ENCODE measurements at places on chromosomes 16 and 17.

GRCh38 chr16:1366712-1367299 lies 15.1 kb downstream of the GNPTG start:
- DNase-seq: no peak

DNA sequence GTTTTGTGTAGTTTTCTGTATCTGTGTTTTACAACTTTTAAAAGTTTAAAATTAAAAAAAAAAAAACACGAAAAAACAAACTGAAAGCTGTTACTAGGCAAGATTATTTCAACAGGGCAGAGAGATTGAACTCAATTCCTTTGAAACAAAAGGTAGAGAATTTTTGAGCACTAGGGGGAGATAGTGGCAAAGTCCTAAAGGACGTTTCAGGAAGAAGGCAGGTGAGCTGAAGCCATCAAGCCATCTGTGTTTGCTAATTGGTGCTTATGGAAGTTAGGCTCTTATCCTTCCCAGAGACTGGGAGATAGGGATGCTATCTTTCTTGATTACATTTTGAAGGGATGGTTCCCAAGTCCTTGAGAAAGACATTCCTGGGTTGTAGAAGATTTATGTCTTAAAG lies 70.6 kb upstream of the CLEC3A start:
- peak; percentile 39 for DNase-seq

- DNase-seq: peak; percentile 60
Measured at GRCh38 chr17:62064029-62064790, 868 bp downstream of the MED13 start.

DNA sequence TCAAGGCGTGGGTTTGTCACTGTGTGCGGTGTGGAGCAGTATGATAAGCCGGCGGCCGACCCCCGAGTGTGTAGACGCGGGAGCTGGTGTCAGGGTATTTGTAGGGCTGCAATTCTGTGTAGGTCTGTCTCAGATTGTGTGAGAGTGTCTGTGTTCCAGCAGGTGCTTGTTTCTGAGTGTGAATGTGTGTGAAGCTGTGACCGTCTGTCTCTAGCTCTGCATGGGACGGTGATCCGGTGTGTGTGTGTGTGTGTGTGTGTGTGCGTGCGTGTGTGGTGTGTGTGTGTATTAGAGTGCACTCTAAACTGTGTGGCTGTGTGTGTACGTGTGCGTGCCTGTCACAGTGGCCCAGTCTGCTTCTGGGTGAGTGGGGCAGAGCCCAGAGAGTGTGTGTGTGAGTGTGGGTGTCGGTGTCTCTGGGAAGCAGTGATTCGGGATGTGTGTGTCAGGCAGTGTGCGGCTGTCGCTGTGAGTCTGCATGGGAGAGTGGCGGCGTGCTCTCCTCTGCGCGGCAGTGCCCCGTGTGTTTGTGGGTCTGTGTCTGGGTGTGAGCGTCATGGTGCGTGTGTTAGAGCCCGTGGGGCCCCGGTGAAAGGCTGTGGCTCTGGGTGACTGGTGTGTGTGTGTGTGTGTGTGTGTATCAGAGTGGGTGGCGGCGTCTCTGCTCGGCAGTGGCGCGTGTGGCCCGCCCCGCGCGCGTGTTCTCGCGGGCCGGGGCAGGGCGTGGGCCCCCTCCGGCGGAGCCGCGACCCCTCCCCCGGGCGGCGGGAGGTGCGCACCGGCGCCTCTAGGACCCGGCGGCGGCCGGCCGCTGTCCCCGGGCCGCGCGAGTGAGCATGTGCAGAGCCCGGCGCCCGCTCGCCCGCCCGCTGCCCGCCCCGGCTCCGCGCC lies at the start of gene WSCD1:
WSCD1 (plus strand) TSS at position 841 of the 891 bp plus-strand sequence. CDS start 10,280 bp downstream, outside the sequence.
- peak; percentile 54 for DNase-seq

DNA sequence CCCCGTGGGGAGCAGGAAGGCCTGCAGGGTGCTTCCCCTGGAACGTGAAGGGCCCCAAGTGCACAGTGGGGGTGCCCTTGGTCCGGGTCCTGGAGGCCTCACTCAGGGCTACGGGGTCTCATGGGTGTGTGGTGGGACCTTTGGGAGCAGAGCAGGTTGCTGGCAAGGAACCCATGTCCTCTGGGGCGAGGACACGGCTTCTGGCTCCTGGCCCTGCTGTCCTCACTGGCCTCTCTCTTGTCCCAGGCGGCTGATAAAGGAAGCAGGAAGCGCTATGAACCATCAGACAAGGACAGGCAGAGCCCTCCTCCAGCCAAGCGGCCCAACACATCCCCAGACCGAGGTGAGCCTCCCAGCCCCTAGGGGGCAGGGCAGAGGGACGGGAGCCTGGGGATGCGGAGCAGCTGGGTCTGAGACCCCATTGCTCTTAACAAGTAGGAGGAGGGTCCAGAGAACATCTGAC lies 9.8 kb upstream of the IL17C start:
- peak; percentile 53 for DNase-seq

DNA sequence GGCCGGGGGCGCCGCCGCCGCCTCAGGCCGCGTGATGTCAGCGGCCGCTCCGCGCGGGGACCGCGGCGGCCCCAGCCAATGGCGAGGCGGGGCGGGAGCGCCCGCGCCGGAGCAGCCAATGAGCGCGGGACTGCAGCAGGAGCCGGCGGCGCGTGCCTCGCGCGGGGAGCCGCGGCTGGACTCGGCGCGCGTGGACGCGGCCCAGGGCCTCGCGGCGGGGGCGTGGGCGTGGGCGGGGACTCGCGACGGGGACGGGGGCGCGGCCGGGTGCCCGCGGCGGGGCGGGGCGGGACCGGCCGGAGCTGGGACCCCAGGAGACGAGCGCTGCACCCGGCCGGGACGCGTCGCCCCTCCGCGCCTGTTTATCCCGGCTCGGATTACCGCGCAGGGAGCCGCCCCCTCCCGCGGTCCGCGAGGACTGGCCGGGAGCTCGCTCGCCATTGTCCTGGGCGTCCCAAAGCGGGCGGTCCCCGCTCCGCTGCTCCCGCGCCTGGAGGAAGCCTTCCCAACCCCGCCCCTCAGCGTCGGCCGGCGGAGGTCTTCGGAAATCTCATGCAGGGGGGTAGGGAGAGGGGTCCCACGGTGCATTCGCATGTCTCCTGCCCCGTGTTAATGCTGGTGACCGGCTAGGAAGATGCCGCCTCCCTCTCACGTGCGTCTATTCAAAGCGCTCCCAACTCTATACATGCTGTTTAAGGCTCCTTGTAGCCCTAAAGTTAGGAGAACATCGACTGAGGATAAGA lies at the start of gene RNF157:
RNF157 (minus strand) TSS at position 33 of the 743 bp plus-strand sequence. CDS start 253 bp downstream, outside the sequence.
- peak; percentile 57 for DNase-seq

- DNase-seq: no peak
Measured at GRCh38 chr16:83989300-83989699, 21.3 kb downstream of the NECAB2 start.

DNA sequence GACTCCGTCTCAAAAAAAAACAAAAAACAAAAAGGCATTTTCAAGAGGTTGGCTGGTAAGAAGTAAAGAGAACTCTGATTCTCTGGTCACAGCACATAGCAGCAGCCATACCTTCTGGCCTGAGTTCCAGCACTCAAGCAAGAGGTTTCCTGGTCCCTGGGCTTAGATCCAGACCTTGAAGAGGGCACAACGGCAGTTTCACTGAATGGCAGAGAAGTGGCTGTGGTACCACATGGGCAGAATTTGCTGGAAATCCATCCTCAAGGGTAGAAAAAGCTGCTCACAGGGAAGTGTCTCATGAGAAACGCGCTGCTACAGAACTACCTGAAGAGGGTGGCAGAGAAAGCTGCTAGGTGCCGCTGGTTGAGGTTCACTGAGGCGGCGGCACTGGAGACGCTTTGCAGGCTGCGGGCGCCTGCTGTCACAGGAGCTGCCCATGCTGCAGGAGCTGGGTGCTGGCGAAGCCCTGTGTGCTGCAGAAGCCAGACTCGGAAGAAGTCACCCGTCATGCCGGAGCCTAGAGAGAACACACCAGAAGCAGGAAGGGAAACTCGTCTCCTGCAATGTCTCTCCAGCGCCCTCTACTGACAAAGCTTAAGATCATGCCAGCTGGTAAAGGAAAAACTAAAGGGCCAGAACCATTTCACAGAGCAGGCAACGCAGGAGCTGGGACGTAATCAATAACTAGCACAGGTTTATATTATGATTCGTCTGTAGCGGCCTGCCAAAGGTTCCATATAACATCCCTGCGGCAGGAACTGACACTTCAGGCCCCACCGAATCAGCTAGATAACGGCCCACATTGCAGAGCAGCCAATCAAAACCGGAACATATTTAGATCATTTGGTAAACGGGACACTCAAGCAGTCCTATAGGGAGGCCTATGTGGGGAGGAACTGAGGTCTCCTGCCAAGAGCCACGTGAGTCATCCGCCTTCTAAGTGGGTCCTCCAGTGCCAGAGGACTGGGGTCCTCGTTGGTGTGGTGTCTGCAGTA lies 5.4 kb upstream of the ZNF213 start:
- DNase-seq: peak; percentile 88

DNA sequence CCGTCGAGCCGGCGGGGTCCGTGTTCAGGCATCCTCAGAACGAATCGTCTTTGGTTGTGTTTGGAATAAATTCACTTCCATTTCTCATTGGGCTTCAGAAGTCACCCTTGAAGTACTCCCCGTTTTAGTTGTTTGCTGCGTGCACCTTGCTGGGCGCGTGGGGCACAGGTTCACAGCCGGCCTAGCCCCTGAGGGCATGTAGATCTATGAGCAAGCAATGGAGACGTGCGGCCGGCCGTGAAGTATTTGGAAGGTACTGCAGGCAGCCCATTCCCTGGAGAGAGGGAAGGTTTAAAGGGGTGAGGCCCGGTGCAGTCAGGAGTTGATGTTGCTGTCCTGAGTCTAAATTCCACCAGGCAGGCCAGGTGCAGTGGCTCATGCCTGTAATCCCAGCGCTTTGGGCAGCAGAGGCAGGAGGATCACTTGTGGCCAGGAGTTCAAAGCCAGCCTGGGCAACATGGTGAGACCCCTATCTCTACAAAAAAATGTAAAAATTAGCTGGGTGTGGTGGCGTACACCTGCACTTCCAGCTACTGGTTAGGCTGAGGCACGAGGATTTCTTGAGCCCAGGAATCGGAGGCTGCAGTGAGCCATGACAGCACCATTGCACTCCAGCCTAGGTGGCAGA lies 714 bp downstream of the ACSF3 start:
- DNase-seq: peak; percentile 29

DNA sequence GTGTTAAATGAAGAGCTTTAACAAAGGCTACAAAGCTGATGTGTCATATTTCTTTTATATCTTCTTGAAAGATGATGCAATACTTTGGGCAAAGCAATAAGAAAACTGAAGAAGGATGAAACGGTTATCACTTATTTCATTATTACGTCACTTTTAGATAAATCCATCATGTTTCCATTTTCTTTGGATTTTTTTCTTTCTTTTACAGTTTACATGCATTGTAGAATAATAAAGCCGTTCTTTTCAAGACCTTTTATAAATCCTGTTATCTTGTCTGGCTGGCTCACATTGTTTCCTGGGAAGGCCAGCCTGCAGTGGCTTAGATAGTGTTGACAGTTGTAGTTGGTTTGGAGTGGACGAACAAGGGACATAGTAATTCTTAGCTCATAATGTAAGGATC lies 28.9 kb downstream of the TANC2 start:
- DNase-seq: no peak

- DNase-seq: peak; percentile 93
Measured at GRCh38 chr16:4882633-4883285, 35.5 kb downstream of the UBN1 start.

DNA sequence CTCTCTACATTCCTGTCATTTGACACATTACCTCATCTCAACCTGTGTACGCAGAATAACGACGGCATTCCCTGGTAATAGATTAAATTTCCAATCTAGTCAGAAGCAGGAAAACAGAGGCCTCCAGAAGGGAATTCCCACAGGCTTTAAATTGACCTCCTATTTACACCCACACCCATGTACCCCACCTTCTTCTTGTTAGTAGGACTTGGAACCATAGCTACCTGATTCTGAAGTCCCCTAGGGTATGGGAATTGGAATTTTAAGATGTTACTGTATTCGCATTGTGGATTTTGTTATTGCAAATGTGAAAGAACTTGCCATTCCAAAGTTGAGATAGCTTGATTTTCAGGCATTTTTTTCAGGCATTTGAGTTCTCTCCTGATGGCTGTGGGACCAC lies 377.5 kb upstream of the DYNLRB2 start:
- no peak for DNase-seq

DNA sequence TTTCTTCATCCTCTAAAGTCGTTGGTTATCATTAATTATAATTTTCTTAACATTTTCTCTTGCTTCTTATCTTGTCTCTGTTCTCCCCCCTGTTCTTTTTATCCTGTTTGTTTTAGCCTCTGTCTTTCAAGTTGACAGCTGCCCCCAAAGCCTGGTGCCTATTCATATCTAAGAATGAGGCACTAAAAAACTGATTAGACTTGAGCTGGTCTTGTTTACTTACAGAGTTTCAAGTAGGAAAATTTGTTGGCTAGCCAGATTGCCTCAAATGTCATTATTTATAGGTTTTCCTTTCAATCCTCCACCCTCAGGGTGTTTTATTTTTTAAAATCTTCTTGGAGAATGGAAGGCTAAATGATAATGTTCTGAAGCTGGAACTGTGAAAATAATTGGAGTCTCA lies 236.0 kb downstream of the UTP18 start:
- DNase-seq: no peak
